ENCODE measurements at places on chromosomes 6 and 20.

- DNase-seq: no peak
These were observed 23.8 kb downstream of the MAS1 start for GRCh38 chr6:159914565-159914923.

DNA sequence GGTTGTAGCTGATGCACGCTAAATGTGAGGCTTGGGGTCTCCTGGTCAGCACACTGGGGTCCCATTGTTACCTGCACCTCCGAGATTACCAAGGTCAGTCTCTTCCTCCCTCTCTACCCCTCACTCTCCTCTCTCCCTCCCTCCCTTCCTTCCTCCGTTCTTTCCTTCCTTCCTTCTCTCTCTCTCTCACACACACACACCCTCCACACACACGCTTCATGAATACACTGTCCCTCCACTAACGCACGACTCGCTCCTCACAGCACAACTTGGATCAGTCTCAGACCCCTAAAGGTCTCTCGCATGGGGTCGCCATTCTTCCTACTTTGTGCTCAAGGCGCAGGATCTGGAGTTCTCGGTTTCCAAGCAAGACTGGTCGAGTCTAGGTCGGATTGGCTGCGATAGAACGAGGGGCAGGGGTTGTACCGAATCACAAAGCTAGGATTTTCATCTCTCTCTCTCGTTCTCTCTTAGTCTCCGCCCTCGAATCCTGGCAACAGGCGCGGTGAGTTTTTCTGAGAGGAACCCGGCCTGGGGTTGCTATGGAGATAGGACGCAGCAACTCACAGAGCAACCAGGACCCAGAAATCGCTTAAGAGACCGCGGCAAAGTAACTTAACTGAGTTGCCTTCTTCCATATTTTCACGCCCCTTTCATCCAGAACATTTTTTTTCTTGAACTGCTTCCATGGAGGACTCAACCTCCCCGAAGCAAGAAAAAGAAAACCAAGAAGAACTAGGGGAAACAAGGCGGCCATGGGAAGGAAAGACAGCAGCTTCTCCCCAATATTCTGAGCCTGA is at the start of gene RSPH4A:
Gene RSPH4A, plus strand, starts transcription at position 543 of the 800 bp plus-strand sequence. Its CDS starts 145 bp downstream, at position 688.
- peak; percentile 21 for DNase-seq

GRCh38 chr20:1684872-1685271 is 27.3 kb upstream of the SIRPG start:
- DNase-seq: no peak

- no peak for DNase-seq
These were observed 123.9 kb downstream of the WDR27 start for GRCh38 chr6:169577974-169578373.

DNA sequence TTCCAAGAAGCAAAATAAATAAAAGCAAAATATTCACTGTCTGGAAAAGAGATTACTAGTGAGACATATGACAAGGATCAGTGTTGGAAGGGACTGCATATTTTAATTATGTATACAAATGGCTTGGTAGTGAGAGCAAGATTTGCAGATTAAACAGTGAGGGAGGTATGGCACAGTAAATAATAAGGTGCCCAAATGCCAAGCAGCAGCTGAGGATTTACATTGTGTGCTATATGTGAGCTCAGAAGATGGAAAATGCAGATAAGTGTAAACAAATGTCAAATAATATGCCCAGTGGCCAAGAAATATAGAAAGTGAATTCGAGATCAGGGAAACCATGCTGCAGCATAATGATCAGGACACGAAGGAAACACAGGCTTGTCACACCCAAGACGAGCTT is 173.8 kb upstream of the NRSN1 start:
- DNase-seq: no peak

DNA sequence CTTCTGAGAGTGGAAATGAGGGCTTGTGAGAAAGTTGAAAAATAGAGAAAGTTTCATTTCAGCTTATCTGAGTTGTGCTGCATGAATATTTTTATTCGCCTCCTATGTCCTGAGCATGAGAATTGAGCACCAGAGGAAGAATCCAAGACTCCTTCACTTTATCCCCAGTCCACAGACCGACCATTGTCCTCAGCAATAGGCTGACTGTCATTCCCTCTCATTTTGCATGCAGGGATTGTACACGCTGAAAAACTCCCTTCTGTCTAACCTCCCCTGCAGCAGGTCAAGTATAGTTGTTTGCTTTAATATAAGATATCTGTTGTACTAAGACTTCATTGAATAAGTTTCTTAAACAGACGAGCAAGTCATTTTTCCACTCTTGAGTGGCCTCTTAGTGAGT is 437.6 kb downstream of the PRKN start:
- DNase-seq: no peak

DNA sequence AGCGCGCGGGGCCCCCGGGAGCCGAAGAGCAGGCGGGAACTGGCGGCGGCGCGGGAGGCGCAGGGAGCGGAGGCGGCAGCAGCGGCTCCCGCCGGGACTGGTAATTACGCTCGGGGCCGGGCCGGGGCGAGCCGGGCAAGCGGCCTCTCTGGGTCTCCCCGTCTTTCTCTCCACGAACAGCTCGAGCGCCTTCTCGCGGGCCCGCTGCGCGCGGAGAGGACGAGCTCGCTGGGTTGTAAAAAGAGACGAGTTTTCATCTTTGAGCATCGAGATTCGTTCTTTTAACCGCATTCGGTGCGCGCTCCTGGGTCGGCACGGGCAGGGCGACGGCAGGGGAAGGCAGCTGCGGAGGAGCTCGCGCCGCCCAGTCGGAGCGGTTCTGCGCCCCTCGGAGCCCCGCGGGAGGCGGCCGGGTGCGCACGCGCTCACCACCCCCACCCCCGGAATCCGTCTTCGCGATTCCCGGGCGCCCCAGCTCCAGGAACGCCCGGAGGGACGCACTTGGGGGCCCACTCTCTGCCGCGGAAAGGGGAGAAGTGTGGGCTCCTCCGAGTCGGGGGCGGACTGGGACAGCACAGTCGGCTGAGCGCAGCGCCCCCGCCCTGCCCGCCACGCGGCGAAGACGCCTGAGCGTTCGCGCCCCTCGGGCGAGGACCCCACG is 38.0 kb downstream of the YTHDF1 start:
- DNase-seq: no peak

GRCh38 chr6:169079650-169080049 is 174.0 kb downstream of the THBS2 start:
- DNase-seq: no peak

- DNase-seq: no peak
These were observed 851 bp upstream of the HSD17B8 start for GRCh38 chr6:33203443-33204164.

Data from activated CD8-positive, alpha-beta memory T cell treated with anti-CD3 and anti-CD28 coated beads for 1 hour (primary cell).